ENCODE measurements at places on chromosomes 2 and 18. TPM values are rescaled to one million over a fixed set of nuclear protein-coding genes. Genes with fewer than 3 reads are reported as not detected.

The ALK gene
- not detected for total RNA-seq

The SNRPD1 gene
- total RNA-seq = 24.0 TPM

DNA sequence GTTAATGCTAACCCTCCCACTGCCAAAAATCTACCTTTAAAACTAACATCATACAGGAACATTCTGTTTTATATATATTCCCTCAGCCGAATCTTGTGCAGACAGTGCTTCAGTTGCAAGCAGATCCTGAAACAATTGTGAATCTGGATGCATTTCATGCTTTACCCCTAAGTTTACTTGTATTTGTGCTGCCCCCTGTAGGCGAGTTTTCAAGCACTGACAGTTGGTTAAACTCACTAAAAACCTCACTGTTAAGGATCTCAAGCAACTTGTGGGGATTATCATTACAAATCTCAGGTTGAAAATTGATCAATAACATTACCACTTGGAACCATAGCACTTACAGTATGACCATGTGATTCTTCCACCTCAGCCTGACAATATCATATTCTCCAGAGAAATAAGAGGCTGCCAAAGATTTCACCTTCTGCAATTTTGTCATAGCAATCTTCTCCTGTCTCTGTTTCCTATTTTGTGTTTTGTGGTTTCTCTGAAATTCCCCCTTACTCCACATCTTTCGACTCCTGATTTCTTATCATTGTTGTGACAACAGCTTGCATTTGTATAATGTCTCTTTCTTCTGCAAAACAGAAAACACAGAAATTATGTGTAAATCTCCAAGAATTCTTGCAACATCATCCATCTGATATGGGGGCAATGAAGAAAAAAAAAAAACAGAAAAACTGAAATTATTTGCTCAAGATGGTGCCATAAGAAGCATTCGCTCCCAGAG lies 354.6 kb upstream of the SETBP1 start:
- no peak for DNase-seq

DNA sequence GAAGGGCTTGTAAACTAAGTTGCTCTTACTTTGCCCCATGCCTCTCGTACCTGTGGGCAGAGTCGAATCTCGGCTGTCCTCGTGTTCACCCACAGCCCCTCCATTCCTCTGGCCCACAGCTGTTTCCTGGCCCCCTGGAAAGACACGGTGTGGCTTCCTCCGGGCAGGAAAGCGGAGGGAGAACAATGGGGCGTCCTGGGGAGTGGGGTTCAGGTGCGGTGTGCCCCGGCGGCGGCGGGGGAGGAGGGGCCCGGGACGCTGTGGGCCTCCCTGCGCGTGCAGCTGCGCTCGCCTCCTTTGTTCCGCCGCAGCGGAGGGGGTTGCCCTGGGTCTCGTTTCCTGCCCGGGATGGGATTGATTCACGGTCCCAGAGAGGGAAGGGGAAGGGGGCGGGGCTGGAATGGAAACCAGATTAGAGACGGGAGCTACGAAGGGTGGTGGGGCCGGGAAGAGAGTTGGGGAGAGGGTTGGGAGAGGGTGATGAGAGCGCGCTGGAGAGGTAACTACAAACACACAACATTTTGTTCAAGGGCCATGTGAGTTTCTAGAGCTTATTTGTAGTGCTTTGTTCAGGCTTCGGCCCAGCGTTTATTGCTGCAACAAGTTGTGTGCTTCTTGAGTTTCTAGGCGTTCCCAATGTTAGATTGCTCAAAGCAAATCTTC lies 796 bp downstream of the MYO1B start:
- peak; percentile 84 for DNase-seq

DNA sequence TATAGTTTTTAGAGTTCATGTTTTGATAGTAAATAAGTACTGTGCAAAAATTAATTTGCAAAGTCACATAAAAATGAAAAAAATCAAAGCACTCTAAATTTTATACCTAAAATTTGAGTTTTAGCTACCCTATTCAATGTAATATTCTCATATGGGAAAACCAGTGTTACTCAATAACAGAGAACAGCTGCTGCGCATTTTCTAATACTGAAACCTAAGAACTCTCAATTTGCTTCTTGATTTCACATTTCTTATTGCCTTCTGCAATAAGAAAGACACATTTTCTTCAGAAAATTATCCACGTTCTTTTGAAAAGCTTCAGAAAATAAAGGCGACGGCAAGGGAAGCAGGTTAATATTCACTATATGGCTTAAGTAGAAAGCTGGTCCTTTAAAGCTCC lies 199.1 kb upstream of the CCDC150 start:
- DNase-seq = no peak

GRCh38 chr2:184463102-184463865 lies 135.0 kb upstream of the ZNF804A start:
- DNase-seq = no peak

DNA sequence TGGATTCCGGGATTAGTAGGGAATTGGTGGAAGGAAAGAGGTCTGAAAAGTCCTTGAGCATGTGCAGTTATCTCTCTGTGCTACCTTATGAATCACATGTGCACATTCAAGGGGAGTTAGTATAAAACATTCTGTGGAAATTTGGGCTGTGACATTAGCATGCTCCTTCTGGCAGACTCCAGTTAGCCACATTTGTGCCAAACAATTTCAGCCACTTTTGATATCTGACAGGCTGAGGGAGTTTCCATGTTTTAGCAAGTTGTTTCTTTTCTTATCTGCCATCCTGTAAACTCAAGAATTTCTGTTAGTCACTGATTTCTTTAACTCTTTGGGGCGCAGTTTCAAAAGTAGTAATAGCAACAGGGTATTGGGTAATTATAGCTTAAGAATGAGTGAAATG lies 28.3 kb upstream of the GYPC start:
- DNase-seq = no peak

GRCh38 chr2:102765061-102765460 lies 3.2 kb downstream of the TMEM182 start:
- DNase-seq = no peak

DNA sequence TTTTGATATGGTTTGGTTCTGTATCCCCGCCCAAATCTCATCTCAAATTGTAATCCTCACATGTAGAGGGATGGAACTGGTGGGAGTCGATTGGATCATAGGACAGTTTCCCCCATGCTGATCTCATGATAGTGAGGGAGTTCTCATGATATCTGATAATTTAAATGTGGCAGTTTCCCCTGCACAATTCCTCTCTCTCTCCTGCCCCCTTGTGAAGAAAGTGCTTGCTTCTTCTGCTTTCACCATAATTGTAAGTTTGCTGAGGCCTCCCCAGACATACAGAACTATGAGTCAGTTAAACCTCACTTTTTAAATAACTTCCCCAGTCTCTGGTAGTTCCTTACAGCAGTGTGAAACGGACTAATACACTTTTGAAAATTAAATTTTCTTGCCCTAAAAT lies 12.3 kb upstream of the KCNJ3 start:
- DNase-seq = no peak

GRCh38 chr2:216181351-216181750 lies 72.2 kb downstream of the XRCC5 start:
- no peak for DNase-seq

DNA sequence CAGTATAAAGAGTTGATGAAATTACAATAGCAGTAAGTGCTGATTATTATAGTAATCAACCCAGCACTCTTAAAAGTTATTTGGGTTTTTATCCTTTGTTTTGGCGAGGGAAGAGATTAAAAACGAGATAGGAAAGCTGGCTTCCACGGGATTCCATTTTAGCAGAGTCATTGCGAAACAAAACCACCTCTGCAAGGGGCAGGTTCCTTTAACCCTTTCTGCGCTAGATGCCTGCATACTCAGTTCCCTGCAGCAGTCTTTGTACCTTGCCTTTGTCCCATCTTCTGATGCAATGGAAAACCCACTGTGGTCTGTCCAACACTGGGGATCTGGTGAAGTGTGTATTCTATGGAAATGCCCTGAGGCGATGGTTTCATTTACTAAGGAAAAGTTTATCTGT lies 2.7 kb downstream of the YPEL5 start:
- no peak for DNase-seq

- no peak for DNase-seq
Observed at GRCh38 chr2:163348857-163349380, 386.9 kb downstream of the FIGN start.

DNA sequence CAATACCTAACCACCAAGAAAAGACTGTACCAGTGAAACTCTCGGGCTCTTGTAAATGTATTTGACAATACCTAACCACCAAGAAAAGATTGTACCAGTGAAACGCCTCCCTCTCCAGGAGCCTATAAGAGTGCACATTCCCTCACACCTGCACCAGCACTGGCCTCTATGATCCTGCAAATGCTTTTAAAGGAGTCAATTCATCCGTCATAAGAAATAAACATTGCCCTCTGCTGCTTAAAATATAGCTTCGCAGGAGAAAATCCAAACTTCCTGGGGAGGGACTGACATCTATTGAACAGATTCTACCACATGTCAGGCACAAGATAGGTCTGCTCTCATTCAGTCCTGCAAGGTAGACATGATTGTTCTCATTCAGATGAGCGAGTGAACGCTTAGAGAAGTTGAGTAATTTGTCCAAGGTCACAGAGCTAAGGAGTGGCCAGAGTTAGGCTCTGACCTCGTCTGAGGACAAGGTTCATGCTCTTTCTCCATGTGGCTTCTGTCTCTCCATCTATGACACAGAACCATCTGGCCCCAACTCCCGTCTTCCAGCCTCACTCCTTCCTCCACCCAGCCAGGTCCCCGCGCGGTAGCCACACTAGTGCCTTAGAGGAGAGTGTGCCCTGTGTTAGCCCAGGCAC lies 38.7 kb downstream of the MCFD2 start:
- no peak for DNase-seq

DNA sequence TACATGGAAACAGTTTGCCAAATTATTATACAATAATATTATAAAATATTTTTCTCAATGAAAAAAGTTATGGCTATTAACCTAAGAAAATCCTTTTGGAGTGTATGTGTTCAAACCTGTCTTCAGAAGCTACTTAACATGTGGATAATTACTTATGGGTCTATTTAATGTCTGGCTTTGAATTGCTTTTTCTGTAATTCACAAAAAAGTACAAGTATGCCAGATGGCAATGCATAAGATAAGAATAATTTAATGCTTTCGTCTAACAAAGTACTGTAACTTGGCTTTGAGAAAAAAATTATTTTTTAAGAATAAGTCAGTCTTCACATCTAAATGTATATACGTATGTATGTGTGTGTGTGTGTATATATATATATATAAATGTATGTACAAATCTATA lies 1073.0 kb downstream of the TDRD15 start:
- DNase-seq = no peak

DNA sequence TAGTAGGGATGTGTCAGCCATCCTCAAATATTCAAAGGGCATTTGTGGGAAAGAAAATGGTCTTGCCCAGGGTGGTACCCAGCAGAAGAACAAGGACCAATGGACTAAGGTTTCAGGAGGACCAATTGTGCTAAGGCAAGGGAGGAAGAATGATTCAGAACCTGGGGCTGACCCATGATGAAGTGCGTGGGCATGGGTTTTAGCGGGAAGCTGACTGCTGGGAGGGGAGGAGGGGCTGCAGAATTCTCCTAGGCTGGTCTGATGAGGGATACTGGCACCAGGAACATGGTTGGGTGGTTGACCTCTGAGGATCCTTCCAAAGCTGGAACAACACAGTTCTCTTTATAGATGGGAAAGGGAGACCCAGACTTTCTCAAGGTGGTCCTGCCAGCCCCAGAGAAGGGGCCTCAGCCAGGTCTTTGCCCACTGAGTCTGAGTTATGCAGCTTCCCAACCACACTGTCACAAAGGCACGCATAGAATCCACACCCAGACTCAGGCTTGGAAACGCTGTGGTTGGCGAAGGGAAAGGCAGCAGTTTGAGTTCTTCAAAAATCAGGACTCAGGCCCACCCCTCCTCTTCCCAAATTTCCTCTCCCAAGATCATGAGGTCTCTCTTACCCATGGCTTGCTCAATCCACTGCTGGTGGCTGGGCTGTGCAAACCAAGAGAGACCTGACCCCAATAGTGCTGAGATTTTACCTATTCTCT lies 37.3 kb downstream of the MARCO start:
- no peak for DNase-seq

DNA sequence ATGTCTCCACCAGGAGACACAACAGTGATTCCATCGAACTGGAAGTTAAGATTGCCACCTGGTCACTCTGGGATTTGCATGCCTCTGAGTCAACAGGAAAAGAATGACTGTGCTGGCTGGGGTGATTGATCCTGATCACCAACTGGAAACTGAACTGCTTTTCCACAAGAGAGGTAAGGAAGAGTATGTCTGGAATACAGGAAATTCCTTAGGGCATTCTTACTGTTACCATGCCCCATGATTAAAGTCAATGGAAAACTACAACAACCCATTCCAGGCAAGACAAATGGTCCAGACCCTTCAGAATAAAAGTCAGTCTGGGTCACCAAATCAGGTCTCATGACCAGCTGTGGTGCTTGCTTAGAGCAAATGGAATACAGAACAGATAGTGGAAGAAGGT lies 12.0 kb upstream of the DDX1 start:
- no peak for DNase-seq

DNA sequence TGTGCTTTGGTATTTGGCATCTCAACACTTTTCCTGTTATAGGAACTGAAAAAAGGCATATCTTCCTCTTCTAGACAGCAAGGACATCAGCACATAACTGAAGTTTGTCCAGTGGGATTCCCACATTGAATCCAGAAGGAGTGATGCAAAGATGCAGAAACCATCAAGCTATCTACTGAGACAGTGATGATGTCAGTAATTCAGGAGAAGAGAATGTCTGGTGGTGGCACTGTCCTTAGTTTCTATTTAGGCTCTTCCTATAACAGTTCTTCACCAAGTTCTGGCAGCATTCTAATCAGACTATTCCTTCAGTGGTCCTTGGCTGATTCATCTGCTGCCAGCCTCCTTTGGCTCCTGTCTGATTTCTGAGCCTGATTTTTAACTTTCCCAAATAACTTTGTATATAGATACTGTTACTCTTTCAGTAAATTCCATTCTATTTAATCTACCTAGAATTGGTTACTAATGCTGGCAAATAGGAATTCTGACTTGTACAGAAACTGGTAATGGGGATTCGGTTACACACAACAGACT lies 56.6 kb upstream of the AGPS start:
- DNase-seq = no peak

DNA sequence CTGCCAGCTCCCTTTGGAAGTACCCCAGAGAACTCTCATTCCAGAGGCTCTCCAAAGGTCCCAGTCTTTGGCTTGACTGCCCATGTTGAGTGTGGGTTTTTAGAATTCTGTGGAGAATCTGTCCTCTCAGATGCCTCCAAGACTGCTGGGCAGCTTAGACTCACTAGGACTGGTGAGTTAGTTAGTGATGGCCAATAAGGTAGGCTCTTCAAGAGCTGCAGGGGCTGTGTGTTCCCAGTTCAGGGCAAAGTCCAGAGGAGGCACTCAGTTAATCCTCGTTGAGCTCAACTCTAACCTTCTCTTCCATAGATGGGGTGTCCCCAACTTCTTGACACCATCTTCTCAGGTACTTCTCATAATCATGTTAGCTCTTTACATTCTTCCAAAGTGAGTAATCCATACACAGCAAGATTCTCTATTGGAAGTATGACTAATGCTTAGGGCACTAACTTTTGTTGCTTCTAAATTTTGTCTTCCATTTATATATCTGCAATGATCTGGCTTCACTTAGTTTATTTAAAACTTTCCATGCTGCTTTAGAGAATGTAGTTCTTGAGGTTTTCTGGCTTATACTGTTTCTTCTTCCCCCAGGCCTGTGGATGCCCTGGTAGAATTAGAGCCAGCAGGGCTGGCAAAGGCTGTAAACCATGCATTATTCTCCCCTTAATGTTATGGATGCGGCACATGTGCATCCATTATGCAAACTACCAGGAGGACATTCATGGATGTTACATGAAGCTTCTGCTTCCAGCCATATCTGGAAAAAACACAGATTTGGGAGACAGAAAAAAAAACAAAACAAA lies 88.9 kb downstream of the POLE4 start:
- no peak for DNase-seq

Measured in cardiac septum (tissue), 1 donor.